ENCODE measurements at places on chromosomes 11 and 22.

- no peak for DNase-seq
Observed at GRCh38 chr11:86355256-86355655, 19.4 kb upstream of the CCDC81 start.

DNA sequence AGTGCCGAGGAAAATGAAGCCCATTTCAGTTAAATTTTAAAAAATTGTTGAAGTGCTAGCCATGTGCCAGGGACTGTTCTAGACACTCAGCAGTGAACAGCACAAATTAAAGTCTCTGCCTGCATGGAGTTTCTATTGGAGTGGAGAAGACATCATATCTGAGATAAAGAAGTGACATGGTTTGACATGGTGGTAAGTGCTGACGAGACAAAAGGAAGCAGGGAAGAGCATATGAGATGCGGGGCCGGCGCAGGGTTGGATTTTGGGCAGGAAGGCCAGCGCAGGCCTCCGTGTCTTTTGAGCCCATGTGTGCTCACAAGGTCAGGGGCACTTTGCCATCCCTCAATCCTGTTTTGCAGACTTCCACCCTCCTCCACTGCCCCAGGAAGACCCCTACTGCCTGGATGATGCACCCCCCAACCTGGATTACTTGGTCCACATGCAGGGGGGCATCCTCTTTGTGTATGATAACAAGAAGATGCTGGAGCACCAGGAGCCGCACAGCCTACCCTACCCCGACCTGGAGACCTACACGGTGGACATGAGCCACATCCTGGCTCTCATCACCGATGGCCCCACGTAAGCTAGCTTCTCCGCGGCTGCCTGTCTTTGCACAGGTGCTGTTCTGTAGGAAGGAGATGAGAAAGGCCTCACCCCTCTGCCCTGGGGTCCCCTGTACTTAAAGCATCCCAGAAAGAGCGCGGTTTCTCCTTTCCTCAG is 29.6 kb downstream of the AMPD3 start:
- DNase-seq = no peak

- DNase-seq = no peak
Observed at GRCh38 chr11:36270701-36271100, 18.5 kb downstream of the COMMD9 start.

- DNase-seq = peak; percentile 90
Observed at GRCh38 chr22:35840302-35840739, 122.6 kb downstream of the APOL5 start.

- DNase-seq = no peak
Observed at GRCh38 chr11:117677729-117678310, 119.2 kb downstream of the DSCAML1 start.

DNA sequence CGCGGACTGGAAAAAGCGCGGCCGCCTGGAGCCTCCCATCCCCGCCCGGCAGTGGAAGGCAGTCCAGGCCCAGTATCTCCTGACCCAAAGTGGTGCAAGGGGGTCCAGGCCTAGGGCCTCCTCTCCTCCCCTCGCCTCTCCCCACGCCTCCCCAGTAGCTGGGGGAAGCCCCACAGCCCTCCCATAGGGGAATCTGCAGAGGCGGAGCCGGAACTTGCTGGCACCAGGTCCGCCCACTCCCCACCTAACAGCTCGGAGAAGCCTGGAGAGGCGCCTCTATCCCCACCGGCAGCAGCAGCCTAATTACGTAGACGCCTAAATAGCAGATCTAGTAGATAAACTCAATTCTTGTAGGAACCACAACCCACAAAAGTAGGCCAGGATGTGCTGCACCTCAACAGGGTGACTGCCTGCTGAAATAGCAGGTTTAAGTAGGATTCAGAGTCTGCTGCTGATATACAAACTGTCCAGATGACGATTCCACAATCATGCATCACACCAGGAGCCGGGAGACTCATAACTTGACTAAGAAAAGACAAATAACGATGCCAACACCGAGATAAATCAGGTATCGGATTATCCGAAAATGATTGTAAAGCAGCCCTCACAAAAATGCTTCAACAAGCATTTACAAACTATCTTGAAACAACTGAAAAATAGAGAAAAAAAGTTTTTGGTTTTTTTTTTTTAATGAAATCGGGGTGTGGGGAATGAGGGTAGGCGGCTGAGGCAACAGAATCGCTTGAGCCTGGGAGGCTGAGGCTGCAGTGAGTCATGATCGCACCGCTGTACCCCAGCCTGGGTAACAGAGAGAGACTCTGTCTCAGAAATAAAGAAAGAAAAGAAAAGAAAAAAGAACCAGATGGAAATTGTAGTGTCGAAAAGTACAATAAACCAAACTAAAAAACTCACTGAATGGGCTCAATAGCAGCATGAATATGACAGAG is 11.4 kb upstream of the BRD1 start:
- DNase-seq = no peak

Measured in ecto neural progenitor cell (in vitro differentiated cells).